ENCODE measurements at places on chromosomes 12 and 14.

- no peak for DNase-seq
Measured at GRCh38 chr12:39406262-39406661, 36.7 kb downstream of the KIF21A start.

DNA sequence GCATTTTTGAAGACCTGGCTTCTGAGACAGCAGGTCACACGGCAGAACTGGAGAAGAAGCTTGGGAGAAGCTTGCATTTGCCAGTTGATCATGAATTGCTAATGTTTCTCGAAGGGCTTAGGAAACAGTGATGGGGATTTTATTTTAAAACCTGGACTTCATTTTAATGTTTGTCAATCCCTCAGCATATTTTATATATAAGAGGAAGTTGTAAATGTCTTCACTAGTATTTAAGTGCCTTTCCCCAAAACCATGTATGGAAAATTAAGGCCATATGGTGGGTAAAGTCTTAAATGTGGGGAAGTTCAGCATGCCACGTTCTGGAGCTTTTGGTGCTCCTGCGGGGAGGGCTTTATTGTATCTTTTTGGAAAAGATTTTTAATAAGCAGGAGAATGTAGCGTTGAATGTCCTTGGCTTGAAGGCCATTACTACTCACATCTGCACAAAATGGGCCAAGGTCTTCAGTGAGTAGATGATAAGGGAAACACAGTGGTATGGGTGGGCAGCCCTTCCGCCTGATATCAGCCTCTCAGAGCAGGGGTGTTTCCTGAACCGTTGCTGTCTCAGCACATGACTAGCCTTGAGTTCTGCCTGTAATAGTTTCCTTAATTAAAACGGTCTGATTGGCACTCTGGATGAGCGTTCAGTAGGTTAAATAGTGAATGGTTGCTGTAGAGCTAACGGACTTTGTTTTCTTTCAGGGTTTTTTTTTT is 511.4 kb downstream of the PCNX1 start:
- no peak for DNase-seq

DNA sequence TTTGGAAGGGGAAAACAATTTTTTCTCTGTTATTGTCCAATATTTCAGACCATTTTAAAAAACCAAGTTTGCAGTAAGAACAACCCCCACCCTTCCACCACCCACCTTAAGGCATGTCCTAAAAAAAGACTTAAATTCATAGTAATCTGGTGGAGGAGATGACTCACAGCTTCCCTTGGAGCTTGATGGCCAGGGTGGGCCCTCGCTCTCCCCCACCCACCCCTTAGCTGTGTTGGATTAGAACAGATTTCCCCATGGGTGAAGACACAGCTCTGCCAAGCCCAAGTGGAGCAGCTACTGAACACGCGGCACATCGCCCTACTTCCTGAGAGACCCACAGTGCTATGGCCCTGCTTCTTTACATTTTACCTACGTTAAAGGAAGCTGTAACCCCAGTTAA is 140.3 kb downstream of the GCH1 start:
- no peak for DNase-seq

GRCh38 chr12:59425798-59426197 is 170.0 kb upstream of the SLC16A7 start:
- DNase-seq, result no peak

DNA sequence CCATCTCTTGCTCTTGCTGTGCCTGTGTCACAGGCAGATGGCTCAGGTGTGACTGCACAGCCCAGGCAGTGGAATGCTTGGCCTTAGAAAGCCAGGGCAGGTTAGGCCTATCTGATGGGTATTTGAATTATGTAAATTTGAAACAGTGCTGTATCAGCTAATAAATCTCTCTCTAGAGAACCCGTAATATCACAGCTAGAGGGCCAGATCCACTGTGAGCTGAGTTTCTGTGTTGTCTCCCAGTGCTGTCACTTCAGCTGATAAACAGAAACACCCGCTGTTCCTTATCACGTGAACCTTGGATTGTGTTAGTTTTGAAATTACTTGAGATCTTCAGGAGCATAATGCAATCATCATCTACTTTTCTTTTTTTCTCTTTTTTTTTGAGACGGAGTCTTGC is 21.5 kb upstream of the ALDH2 start:
- no peak for DNase-seq

DNA sequence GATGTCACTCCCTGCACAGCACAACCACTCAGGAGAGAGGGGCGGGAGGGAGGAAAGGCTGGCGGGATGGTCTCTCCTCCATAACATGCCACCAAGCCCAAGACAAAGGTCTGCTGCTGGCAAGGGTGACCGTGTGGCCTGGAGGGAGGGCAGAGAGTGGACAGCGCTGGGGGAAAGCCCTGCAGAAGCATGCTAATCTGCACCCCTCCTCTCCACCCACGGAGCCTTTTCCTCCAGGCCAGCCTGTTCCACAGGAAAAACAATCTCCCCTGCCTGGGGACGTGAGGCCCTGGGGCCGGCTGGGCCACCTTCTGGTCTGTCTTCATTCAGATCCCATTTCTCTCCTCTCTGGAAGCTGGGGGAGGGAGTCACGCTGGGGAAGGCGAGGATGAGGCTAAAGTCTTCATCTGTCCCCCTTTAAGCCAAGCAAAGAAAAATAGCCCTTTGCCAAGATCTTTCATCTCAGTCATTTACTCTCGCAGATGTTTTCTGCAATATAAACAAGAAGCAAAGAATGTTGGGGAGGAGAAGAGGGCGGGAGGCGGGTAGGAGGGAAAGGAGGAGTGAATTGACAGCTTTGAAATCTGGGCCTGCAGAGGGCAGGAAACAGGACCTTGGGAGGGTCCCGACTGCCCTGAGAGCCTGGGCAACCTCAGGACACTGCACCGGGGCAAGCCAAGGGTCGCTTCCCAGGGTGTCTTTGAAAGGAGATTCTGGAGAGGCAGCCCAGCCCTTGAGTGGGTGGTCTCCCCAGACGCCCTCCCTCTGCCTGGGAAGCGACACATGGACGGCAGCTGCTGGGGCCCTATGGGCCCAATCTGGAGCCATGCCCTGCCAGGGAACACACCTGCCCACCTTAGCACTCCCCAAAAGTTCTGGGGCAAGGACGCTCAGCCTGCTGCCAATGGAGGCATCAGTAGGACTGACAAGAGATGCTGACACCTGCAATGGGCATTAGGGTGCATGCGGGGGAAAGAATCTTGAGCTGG is 133.6 kb downstream of the ZFP36L1 start:
- DNase-seq, result no peak

GRCh38 chr12:114817571-114818425 is 133.8 kb upstream of the TBX3 start:
- DNase-seq, result no peak

DNA sequence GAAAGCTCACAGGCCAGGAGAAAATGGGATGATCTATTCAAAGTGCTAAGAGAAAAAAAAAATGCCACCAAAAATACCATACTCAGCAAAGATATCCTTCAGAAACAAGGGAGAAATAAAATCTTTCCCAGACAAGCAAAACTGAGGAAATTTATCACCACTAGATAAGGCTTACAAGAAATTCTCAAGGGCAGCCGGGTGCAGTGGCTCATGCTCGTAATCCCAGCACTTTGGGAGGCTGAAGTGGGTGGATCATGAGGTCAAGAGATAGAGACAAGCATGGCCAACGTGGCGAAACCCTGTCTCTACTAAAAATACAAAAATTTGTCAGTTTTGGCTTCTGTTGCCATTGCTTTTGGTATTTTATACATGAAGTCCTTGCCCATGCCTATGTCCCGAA is 48.2 kb downstream of the CRY1 start:
- no peak for DNase-seq

DNA sequence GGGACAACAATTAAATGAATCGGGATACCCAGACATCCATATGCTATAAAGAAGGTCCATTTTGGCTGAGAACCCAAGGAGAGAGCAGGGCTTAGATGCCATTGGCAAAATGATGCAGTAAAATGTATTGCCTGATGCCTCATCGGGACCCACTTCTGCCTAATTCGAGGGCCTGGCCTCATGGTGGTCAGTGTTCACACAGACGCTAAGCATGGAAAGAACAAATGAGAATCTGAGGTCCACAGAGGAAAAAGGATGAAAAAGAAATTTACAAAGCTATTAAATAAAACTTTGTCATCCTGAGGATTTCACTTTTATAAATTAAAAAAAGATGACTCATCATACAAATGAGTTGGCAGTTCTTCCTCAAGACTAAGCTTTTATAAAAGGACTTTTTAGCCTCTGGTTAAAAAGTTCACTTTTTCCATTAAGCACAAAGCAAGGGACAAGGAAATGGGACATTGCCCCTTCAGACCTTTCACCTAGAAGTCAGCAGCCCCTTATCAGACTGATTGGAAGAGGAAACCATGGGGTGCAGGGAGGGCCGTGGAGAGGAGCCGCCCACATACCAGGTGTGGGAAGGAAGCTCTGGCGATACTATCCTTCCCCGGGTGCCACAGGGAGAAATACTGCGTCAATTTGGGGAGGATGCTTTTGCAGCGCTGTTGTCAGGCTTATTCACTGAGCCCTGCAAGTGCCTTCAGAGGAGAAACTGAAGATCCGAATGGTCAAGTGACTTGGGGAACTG is 176.0 kb downstream of the EGLN3 start:
- no peak for DNase-seq

GRCh38 chr14:39376667-39377403 is 55.4 kb downstream of the FBXO33 start:
- DNase-seq, result no peak

DNA sequence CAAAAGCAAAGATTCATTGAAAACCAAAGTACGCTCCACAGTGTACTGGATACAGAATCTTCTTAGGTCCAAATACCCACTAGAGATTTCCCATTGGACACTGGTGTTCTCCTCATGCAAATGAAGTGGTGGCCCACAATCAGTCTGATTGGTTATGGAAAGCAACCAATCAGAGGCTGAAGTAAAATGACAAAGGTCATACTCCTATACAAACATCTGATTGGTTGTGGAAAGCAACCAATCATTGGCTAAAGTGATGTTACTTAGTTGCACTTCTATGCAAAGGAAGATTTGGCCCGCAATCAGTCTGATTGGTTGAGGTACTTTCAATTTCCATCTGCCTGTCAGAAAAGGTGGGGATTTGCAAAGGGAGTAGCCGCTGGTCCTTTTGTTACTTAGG is 1.3 kb upstream of the WASHC3 start:
- no peak for DNase-seq

DNA sequence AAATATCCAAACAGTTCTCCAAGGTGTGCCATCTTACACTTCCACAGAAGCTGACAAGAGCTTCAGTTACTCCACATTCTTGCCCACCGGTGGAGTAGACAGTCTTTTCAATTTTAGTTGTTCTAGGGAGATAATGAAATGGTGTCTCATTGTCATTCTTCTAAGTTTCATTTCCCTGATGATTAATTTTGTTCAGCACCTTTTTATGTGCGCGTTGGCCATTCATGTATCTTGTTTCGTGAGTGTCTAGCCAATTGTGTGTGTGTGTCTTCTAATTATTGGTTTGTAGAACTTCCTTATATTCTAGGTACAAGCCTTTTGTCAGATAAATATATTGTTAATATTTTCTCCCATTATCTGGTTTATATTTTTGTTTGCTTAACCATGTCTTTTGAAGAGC is 63.1 kb downstream of the GLT1D1 start:
- DNase-seq, result no peak

- no peak for DNase-seq
Measured at GRCh38 chr12:1779783-1780182, 40.6 kb upstream of the LRTM2 start.

GRCh38 chr12:108507971-108508642 is 7.0 kb upstream of the FICD start:
- no peak for DNase-seq

GRCh38 chr12:45189766-45190403 is 26.0 kb upstream of the ANO6 start:
- no peak for DNase-seq

DNA sequence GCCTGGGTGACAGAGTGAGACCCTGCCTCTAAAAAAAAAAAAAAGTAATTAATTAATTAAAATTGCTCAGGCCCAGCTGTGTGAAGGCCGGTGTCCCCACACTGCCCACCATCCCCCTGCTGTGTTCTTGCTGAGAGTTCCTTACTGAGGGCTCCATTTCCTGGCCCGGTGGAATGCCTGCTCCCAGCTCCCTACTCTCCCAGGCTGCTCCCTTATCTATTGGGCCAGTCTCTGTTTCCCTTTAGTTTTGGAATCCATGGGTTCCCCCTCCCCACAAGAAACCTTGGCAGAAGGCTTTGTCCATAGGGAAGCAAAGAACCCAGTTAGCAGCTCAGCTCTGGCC is 19.0 kb downstream of the MLXIP start:
- DNase-seq, result no peak

GRCh38 chr12:108779998-108780688 is 48.8 kb upstream of the CORO1C start:
- DNase-seq, result no peak

- no peak for DNase-seq
Measured at GRCh38 chr14:102655137-102655536, 62.7 kb downstream of the RCOR1 start.

GRCh38 chr12:39464976-39465695 is 22.2 kb upstream of the KIF21A start:
- DNase-seq, result no peak

DNA sequence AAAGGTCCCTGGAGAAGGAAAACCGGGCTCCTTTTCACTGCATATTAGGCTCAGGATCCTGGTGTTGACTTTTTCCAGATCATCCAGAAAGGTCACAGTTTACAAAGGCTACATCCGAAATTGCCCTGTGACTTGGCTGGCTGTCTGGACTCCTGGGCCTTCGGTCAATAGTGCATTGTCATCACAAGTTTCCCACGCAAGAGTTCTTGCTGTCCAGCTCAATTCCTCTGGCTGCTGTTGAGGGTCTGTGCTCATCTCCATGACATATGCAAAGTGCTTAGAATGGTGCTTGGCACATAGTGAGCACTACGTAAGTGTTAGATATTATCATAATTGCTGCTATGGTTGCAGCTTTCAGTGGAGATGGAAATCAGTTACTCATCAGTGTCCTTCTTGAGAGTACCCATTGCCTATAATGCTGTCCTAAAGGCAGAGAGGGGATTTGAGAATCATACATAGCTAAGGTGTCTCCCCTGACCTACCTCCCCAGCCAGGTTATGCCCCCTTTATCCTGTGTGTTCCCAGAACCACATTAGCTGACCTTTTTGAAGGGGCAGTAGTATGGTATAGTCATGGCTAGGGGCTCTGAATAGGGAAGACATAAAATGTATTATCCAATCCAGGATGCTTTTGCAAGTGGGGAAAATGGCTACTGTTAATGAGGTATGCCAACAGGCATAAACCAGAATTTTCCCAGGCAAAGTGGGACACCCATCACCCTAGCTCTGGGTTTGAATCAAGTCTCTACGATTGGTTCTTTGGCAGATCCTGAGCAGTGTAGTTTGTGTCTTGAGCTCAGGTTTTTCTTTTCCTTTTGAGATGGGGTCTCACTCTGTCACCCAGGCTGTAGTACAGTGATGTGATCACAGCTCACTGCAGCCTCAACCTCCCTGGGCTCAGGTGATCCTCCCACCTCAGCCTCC is 132.0 kb upstream of the CCND2 start:
- no peak for DNase-seq

DNA sequence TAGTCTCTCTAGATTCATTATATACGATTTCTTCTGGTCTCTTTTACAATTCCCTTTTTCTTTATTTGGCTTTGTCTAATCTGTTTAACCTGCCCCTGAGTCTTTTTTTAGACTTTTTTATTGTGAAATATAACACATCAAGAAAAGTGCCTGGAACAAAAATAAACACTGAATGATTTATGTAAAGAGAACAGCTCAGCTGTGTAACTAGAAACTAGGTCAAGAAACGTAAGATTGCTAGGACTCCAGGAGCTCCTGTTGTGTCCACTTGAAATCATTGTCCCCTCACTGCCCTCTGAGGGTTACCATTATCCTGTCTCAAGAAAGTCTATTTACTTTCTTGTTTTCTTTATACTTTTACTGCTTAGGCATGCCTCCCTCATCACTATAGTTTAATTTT is 23.1 kb downstream of the EXD2 start:
- DNase-seq, result no peak
